ENCODE measurements at places on chromosomes 2 and 18. TPM values are rescaled to one million over a fixed set of nuclear protein-coding genes. Genes with fewer than 3 reads are reported as not detected.

Gene REG3G
- not detected for total RNA-seq

Gene STAMBP
- total RNA-seq, result 31.4 TPM

Gene ACMSD
- total RNA-seq, result 0.46 TPM

Gene IL1RN
- total RNA-seq, result 163 TPM

Gene COL4A4
- 0.05 TPM for total RNA-seq

Gene KATNAL2
- total RNA-seq, result 1.3 TPM

Gene AFG3L2
- 51.3 TPM for total RNA-seq

Gene SALL3
- not detected for total RNA-seq

Gene AFF3
- 0.14 TPM for total RNA-seq

All from airway epithelial cell (primary cell).